Stimulated activated CD4-positive, alpha-beta T cell treated with anti-CD3 and anti-CD28 coated beads, Interleukin-1b, Interleukin-23, amount 100 ng/mL, for 24 hours (primary cell): ENCODE measurements at places on chromosomes 6 and 20.

GRCh38 chr6:158445426-158446085 is 114.3 kb upstream of the TMEM181 start:
- DNase-seq: no peak

GRCh38 chr6:9408402-9409117 is 973.2 kb upstream of the SLC35B3 start:
- no peak for DNase-seq

GRCh38 chr20:64084685-64085152 is 521 bp upstream of the LKAAEAR1 start:
- no peak for DNase-seq

GRCh38 chr6:57027301-57027700 is 19.2 kb upstream of the KIAA1586 start:
- DNase-seq: no peak
